NAMALWA (cell line): ENCODE measurements at places on chromosomes 7 and 10.

DNA sequence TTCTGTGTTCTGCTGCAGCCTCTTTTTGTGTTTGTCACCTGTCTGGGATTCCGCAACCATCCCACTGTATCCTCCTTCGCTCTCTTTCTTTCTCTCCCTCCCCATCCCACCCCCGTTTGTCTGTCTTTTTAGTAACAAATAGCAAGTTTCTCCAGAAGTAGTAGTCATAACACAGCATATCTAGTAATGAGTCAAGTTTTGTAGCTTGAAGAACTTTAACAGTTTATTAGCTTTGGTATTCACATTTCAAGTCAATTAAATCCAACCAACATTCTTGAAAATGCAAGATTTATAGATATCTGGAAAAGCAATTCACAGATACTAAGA, 154.1 kb upstream of the MTPN start:
- no peak for DNase-seq

GRCh38 chr10:120521880-120522279, 64.9 kb downstream of the PLPP4 start:
- DNase-seq = no peak

DNA sequence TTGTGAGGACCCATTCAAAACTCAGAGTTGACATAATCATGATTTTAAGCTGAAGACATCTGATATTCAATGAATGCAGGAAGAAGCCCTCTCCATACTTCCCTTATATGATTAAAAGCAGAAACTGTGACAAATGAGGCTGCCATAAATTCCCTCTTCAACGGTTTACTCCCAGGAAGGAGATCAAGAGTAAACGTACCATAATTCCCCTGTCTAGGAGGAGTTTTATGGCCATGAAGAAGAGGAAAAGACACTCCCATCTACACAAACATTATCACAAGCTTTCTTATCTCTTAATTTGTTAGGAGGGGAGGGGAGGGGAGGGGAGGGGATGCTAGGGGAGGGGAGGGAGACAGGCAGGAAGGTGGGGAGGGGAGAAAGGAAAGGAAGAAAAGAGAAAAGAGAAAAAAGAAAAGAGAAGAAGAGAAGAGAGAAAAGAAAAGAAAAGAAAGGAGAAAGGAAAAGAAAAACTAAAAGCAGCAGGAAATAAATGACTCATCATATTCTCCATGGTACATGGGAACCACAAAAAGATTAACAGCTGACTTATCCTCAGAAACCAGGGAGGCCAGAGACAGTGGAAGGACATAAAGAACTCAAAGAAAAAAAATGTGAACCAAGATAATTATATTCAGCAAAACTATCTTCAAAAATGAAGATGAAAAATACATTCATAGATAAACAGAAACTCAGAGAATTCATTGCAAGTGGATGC, 121.6 kb downstream of the ALOX5 start:
- DNase-seq = no peak

- no peak for DNase-seq
Observed at GRCh38 chr10:114663626-114664025, 5.6 kb upstream of the ABLIM1 start.

GRCh38 chr7:1302936-1303335, 70.3 kb downstream of the UNCX start:
- no peak for DNase-seq

DNA sequence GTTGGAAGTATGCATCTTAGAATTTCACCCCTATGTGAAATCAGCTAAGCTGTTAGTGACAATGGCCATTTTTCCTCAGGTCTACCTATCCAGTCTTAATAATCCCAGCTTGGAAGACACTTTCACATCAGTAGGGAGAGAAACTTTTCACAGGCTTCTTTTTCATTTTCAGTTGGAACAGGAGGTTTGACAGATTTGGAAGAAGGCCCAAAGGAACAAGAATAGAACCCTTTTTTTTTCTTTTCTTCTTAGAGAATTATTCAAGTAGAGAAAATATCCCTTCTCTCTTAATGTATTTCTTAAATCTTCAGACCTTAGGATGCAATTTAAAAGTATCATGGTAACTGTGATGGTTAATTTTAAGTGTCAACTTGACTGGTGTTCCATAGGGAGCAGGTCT, 410.5 kb upstream of the C7orf33 start:
- DNase-seq = no peak

GRCh38 chr10:7519351-7519750, 108.5 kb upstream of the SFMBT2 start:
- no peak for DNase-seq

DNA sequence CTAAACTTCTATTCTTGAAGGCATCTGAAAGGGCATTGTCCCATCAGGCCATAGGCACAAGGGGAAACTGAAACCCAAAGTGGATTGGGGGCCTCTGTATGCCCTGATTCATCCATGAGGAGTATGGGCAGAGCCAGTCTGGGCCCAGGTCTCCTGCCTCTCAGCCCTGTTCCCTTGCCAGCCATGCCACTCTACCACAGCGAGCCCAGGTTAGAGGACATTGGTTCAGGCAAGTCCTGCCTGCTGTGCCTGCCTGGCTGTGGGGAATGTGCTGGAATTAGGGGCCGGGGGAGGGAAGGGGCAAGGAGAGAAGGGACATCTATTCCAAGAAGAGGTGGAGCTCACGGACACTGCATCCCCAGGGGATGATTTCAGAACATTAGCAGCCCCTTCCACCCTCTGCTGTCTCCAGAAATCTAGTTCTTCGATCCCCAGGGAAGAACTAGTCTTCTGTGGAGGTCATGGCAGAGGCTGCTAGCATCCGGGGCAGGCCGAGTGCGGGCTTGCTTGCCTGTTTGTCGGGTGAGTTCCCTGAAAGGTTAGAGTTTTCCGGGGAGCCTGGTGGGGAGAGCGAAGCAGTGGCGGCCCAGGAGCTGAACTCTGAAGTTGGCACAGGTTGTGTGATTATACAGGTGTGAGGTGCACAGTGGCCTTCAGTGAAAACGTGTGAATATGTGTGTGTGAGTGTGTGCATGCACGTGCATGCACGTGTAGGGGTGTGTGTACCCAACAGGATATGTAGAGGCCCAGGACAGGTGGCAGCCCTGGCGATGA, 37.8 kb downstream of the TBATA start:
- no peak for DNase-seq

- no peak for DNase-seq
Observed at GRCh38 chr7:77619314-77619713, 76.9 kb upstream of the RSBN1L start.

GRCh38 chr10:90674461-90674860, 183.4 kb downstream of the HTR7 start:
- DNase-seq = no peak

DNA sequence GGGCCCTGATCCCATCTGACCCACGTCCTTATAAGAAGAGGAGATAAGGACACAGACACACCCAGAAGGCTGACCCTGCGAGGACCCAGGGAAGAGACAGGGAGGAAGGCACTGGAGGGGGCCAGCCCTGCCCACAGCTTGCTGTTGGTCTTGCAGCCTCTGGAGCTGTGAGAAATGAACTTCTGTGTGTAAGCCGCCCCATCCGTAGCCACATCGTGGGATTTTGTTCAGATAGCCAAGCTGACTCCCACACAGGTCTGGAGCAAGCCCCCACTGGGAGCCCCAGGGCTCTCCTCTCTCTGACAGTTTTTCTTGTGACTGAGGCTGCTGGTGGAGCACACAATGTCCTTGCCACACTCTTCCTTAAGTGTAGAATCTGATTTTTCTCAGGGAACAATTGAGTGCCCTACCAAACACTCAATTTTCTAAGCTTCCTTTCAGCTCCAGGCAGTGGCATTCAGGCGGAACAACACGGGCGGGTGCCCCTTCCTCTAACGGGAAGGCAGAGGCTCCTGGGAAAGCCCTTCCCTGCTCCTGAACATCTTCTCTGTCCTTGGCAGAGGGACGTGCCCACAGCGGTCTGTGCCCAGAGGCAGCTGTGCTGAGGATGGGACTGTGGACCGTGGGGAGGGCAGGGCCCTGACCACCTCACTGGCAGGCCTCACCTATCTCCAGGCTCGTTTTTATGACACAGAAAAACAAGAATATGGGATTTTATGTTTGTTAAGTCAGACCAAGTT, 160.6 kb upstream of the SHH start:
- DNase-seq = no peak

GRCh38 chr7:146146831-146147486, 30.4 kb downstream of the CNTNAP2 start:
- DNase-seq = no peak
